M059J (cell line): ENCODE measurements at places on chromosomes 1 and 21. TPM values are rescaled to one million over a fixed set of nuclear protein-coding genes. Genes with fewer than 3 reads are reported as not detected.

DNA sequence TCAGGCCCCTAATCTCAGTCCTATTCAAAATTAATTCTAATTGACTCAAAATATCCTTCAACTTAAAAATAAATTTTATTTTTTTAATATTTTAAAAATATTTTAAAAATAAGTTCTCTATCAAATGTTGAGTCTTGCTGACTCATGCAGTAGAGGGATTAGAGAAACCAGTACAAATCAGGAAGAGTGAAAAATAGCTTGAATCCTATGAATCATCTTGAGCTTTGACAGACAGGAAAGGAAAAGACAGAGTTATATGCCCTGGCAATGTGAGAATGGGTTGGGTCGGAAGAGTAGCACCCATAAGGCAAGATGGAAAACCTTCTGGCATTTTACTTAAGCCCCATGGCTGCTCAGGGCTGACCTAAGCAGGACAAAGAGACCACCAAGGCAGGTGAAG is 346.6 kb upstream of the RUNX1 start:
- DNase-seq = peak; percentile 80

The NSL1 gene
- 44.5 and 87.9 TPM in 2 replicates for total RNA-seq

The CLCN6 gene
- total RNA-seq = 3.2 and 6.9 TPM in 2 replicates

The OPTC gene
- not detected in 2 replicates for total RNA-seq

DNA sequence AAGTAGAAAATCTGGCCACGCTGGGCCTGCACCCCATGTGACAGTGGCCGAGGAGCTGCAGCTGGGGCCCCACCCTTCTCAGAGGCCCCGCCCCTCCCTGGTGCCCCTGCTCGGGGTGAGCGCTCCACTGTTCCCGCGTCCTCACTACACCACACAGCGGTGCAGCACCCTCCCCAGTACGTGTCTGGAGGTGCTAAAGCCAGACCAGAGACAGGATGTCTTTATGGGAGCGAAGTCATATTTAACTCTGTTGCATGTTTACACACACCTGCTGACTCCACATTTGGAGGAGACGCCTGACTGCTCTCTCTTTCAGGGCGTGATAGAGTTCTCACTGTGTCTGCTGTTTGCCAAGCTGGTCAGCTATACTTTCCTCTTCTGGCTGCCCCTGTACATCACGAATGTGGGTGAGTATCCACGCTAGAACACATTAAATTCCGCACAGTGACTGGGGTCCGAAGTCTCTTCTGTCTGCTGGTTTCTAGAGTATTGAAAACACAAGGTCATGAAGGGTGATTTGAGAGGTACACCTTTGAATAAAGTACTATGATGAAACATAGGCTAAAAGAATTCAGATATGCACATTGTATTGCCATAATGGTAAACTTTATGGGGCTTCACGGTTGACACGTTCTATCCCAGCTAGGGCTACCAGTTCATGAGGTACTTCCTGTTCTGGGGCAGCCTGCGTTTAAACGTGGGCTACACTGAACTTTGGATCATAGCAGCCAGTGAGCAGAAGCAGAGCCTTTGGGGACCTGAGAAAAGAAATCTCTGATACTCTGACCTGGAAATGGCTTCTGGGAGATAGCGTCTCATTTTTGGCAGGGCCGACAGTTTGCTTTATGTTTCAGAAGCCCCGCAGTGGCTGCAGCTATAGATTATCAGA is 48.4 kb downstream of the SLC37A1 start:
- no peak for DNase-seq

DNA sequence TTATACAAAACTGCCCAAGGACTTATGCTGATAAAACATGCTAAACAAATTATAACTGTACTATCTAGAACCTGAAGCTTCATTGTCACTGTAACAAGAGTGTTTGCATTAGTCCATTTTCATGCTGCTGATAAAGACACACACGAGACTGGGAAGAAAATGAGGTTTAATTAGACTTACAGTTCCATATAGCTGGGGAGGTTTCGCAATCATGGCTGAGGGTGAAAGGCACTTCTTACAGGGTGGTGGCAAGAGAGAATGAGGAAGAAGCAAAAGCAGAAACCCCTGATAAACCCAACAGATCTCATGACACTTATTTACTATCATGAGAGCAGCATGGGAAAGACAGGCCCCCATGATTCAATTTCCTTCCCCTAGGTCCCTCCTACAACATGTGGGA is 100.4 kb downstream of the SPATA6 start:
- no peak for DNase-seq

The HOOK1 gene
- 0.07 TPM in 1 of 2 replicates, not detected in the other for total RNA-seq

- DNase-seq = peak; percentile 85
Measured at GRCh38 chr1:55789466-55789865, 574.3 kb upstream of the USP24 start.

The GFI1 gene
- total RNA-seq = 2.0 and 2.3 TPM in 2 replicates

DNA sequence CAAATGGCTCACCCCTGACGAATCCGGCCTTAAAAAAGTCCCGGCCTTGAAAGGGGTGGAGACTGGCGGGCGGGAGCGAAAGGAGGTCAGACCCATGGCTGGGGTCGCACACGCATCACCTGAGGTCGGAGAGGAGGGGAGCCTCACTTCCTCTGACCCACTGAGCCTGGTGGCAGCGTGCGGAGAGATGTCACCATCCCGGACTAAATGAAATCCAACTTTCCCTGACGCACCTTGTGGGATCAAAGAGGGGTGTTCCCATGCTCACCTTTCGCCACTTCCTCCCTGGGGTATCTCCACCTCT is 709 bp upstream of the SLC41A1 start:
- no peak for DNase-seq

GRCh38 chr1:21201650-21202049 is 25.0 kb upstream of the EIF4G3 start:
- no peak for DNase-seq

DNA sequence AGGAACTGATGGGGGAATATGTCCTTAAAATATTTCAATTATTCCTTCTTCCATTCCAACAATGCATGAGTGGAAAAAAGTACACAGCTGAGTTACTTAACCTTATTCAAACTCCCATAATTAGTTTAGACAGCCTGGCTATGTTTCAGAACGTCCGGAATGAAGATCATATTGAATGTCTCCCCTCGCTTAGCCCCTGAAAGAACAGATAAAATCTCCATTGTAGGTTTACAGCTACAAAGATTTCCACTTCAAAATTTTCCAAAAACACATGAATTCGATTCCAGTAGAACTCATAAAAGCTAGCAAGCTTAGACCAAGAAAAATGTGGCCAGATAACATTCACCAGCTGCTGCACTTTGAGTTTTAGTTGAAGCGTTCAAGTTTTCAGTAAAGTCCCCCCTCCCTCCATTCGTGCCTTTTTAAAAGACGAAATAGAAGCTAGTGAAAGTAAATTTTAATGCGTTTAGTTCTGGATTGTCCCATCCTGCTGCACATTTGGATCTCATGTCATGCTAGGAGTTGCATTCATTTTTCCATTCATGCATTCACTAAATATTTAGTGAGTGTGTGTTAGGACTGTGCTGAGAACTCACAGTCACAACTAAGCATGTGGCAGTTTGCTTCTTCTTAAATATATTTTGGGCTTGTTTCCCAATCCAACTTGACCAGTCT is 29.4 kb upstream of the SSX2IP start:
- no peak for DNase-seq

The HSD3B2 gene
- not detected in 2 replicates for total RNA-seq

DNA sequence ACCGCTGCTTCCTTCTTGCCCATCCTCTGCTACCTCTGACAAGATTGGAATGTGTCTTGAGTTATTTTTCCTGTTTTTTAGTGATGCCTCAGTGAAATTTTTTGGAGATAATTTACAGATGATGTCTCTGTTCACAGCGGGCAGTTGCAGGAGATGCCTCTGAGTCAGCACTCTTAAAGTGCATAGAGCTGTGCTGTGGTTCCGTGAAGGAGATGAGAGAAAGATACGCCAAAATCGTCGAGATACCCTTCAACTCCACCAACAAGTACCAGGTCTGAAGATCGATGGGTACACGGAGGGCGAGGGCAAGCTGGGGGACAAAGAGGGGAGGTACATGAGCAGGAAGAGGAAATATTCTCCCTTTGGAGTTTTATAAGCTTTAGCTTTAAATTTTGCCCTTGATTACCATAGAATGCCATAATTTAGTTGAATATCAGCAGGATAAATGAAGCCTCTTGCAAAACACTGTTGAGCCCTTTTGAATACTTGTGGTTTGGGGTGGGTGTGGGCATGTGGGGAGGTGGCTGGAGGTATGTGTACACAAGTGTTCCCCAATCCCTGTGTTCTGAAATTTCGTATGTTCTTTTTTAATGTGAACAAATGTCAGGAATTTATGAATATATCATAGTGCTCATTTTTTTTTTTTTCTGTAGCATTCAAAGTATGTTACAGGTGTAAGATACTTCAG is 19.8 kb downstream of the ATP1A1 start:
- DNase-seq = no peak

DNA sequence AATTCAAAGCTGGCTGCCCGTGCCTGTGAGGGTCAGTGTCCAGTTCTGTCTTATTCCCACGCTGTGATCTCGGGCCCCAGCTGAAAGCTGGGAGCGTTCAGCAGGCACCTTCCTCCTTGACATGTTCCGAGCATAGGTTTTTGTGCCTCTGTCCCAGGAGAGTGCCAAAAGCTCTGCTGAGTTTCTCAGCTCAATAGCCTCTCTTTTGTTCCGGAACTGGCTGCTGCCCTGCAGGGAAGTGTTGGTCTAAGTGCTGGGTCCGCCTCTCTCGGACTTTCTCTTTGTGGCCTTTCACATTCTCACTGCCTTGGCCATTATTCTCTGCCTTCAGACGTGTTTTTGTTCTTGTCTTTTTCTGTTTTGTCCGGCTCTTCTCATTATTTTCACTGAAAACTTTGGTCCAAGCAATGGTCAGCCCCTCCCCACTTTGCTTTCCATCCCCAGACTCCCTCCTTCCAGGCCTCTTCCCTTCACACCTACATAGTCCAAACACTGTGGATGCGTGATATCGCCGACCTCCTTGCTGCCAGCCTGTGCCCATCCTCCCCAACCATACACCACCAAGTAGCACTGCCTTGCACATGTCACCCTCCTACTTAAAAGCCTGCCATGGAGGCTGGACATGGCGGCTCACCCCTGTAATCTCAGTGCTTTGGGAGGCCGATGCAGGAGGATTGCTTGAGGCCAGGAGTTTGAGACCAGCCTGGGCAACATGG is 233.8 kb downstream of the RHOU start:
- peak; percentile 24 for DNase-seq

GRCh38 chr1:70528590-70529333 is 117.7 kb downstream of the CTH start:
- peak; percentile 45 for DNase-seq

GRCh38 chr1:225378880-225379279 is 49.0 kb downstream of the LBR start:
- peak; percentile 45 for DNase-seq

The AMY2A gene
- not detected in 2 replicates for total RNA-seq

DNA sequence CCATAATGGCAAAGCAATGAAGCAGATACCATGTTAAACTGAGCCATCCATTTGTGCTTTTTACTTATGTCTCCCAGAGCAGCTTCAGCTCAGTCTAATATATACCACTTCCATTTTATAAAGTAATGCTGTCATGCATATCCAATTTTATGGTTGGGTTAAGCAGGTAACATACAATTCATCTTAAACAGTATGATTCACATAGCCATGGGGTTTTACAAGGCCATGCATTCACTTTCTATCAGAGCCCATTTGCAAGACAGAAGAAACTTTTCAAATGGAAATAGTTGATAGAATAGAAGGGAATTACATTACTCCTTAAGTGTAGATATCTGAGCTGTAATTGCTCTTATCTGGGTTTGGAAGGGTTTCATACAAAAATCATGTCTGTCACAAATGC is 580.5 kb upstream of the CXADR start:
- no peak for DNase-seq

GRCh38 chr1:59323879-59324278 is 27.0 kb downstream of the FGGY start:
- DNase-seq = peak; percentile 21

The CELA2B gene
- total RNA-seq = not detected in 2 replicates

- no peak for DNase-seq
Measured at GRCh38 chr1:153190373-153190772, 12.9 kb upstream of the LELP1 start.

- no peak for DNase-seq
Measured at GRCh38 chr1:108053270-108054013, 88.5 kb upstream of the VAV3 start.

GRCh38 chr1:236021424-236022135 is 43.3 kb downstream of the NID1 start:
- no peak for DNase-seq
